Activated T-cell treated with anti-CD3 and anti-CD28 coated beads, Interleukin-2, amount 50 U/mL, for 1 hour (primary cell): ENCODE measurements at places on chromosomes 4 and X.

GRCh38 chr4:186298031-186298647 is 32.1 kb downstream of the F11 start:
- DNase-seq: no peak

GRCh38 chr4:80619070-80619674 is 283.6 kb downstream of the CFAP299 start:
- no peak for DNase-seq

DNA sequence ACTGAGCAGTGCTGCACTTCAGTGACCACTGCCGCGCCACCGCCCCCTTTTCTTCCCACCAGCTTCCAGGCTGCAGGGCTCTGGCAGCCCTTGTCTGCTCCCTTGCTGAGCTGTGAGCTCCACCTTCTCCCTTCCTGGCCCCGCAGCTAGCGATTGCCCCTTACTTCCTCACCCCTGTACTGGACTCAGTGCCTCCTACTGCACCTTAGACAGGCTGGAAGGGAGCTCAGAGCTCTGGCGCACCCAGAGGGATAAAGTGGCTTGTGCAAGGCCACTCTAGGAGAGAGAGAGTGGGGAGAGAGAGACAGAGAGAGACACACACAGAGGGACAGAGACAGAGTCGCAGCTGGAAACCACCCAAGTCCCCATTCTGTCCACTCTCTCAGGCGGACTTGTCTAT is 6.0 kb downstream of the RASL11B start:
- no peak for DNase-seq

- DNase-seq: no peak
Observed at GRCh38 chrX:13142891-13143290, 98.5 kb upstream of the FAM9C start.

DNA sequence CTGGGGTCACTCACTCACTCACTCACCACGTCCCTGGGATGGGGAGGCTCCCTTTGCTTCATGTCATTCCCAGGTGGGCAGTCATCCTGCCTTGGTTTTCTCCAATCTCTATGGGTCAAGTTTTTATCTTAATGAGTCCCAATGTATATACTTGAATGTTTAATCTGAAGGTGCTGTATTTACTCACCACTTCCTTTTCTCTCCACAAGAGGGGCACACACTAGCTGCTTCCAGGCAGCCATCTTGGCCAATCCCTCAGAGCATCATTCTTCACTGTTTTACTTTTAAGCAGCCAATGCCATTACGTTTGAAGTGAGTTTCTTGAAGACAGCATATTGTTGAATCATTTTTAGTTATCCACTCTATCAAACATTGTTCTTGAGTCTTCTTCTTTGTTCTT is 153.4 kb upstream of the ARSJ start:
- no peak for DNase-seq

DNA sequence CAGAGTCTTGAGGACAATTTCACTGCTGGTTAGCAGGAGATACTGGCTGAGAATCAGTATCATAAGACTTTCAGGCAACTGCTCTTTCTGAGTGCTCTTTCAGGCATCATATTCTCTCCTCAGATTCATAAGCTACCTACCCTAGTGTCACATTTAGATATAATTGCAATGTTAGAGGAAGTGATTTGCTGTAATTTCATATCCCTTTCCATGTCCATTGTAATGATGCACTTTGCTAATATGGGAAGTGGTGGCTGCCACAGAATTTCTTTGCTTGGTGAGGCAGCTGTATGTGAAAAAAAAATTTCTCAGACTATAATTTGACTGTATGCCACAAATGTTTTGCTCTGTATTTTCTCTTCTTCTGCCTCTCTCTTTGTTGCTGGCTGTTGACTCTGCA is 63.3 kb downstream of the DOCK11 start:
- no peak for DNase-seq
